ENCODE measurements at places on chromosomes 7 and 10.

- no peak for DNase-seq
Observed at GRCh38 chr10:114499630-114500190, 95.4 kb upstream of the AFAP1L2 start.

- no peak for DNase-seq
Observed at GRCh38 chr7:7718492-7718891, at the start of gene RPA3. TSS of gene RPA3 (minus strand) at chr7:7718607. CDS start at chr7:7640418, 78,189 bp downstream.

DNA sequence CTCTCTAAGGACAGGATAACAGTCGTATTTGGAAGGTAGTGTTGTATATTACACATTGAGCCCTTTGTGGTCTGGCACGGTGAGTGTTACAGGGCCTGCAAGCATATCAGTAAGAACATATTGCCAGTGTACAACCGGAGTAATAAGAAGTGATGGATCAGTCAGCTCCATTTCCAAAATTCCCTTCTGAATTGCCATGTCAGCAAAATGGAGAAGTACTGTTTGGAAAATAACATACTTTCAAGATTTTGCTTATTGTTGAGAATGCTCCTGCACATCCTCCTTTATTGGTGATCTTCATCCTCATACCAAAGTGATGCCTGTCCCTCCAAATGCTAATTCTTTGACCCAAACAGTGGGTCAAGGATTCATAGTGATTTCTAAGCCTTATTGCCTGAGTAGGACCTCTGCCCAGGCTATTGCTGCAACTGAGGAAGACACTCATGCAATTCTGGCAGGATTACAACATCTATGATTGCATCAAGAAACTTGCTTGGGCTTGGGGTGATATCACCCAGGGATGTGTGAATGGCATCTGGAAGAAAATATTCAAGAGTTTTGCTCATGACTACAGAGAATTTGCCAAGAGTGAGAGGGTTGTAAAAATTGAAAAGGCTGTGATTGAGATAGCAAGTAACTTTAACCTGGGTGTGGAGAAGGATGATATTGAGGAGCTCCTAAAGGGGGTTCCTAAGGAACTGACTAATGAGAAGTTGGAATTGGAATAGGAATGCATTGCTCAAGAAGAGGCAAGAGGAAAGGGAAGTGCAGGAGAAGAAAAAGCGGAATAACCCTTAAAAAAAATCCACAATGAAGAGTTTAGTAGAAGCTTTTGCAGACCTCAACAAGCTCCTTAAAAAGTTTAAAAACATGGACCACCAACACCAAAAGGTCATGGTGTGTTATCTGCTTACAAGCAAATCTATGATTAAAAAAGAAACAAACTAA, 452.2 kb upstream of the SORCS1 start:
- no peak for DNase-seq

- DNase-seq: no peak
Observed at GRCh38 chr7:106053109-106053508, 59.0 kb downstream of the SYPL1 start.

DNA sequence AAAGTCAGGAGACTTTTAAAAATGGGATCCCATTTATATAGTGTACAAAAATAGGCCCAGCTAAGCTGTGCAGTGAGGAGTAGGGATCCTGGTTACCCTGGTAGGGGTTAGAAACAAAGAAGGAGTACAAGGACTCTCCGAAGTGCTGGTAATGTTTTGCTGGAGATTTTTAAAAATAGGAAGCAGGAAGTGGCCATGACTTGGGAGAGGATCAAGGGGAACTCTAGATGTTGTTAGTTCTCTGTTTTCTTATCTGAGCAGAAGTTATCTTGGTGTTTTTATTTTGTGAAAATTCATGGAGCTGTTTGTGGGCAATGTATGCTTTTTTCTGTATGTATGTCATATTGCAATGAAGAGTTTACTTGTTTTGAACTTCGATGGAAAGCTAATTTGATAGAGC, 373.9 kb downstream of the SFMBT2 start:
- no peak for DNase-seq

DNA sequence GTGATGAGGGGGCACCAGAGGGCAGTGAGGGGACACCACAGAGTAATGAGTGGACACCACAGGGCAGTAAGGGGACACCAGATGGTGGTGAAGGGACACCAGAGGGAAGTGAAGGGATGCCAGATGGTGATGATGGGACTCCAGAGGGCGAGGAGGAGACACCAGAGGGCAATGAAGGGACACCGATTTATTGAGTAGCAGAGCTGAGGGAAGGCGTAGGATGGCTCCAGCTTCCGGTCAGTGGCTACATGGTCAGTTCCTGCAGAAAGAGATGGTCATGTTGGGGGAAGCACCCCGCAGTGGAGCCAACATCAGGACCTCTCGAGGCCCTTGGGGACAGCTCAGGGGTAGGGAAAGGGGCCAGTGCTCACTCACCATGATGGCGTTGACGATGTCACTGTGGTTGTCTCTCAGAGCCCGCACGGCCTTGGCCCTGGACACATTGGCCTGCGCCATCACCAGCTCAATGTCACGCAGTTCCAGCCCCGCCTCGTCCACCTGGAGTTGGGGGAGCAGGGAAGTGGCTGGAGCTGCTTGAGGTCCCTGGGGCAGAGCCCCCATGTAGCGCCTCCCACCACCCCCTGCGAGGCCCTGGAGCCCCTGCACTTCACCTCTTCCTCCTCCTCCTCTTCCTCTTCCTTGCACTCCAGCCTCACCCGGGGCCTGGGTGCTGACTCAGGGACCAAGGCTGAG, 8.4 kb downstream of the NACAD start:
- DNase-seq: no peak

GRCh38 chr10:67476201-67476600, 219.8 kb downstream of the CTNNA3 start:
- no peak for DNase-seq

GRCh38 chr7:7967886-7968543, 581 bp upstream of the GLCCI1 start:
- no peak for DNase-seq

- no peak for DNase-seq
Observed at GRCh38 chr7:124915242-124915641, 14.4 kb downstream of the POT1 start.

GRCh38 chr10:132381741-132382140, 15.3 kb upstream of the PWWP2B start:
- DNase-seq: no peak

- no peak for DNase-seq
Observed at GRCh38 chr7:151896486-151896885, 19.6 kb upstream of the PRKAG2 start.

DNA sequence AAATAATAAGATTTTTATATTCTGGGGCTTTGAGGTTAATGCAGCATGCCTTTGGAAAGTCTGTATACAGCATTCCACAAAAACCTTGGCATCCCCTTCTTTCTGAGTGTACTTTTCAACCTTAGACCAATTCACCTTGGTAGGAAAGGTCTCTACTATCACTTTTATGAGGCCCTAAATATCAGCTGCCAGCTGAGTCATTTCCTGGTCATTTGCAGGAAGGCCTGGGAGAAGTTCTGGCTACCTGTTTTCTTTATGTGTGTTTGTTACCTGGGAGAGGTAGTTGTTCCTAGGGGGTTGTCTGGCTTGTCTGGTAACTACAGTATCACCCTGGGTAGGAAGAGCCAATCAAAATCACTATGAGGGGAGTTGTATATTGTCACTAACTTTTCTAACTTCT, 4.1 kb downstream of the SPAM1 start:
- DNase-seq: peak; percentile 7

DNA sequence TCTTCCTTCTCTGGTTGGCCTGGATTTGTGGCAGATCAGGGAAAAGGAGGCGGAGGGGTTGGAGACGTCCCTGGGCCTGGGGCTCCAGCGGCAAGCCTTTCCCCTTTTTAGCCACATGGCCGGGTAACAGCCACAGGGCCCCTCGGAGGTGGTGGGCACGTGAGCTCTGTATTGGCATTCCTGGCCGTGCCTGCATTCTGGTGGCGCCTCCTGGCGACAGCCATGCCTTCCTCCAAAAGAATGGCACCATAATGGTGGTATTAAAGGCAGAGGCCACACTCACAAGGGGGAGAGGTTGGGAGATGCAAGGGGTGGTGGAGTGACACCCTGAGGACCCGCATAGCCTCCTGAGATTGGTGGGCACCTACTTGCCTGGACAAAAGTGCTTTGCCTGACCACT, 3.0 kb upstream of the AQP1 start:
- DNase-seq: no peak

- DNase-seq: no peak
Observed at GRCh38 chr10:37304036-37304435, 178.6 kb downstream of the ANKRD30A start.

- no peak for DNase-seq
Observed at GRCh38 chr7:108529341-108529740, 3.4 kb upstream of the PNPLA8 start.

GRCh38 chr10:97701438-97702069, 12.0 kb upstream of the MARVELD1 start:
- peak; percentile 75 for DNase-seq

DNA sequence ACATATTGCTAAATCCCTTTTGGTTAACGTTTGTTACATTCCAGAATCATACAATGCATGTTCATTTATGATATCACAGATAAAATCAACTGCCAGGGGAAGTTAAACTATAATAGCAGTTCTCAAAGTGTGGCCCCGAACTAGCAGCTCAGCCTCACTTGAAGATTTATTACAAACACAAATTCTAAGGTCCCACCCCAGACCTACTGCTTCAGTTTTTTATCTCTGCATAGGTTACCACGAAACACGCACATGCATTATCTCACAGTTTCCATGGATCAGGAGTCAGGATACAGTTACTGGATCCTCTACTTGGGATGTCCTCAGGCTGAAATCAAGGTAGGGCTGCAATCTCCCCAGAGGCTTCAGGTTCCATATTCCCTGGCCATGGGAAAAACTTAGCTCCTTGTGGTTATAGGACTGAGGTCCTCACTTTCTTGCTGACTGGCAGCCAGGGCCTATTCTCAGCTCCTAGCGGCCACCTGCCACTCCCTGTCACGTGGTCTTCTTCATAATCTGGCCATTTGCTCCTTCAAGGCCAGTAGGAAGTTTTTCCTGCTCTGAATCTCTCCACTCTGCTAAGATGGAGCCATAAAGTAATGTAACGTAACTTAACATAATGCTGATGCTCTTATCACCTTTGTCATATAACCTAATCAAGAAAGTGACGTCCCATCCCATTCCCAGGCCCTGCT, 50.5 kb upstream of the YAE1 start:
- no peak for DNase-seq

DNA sequence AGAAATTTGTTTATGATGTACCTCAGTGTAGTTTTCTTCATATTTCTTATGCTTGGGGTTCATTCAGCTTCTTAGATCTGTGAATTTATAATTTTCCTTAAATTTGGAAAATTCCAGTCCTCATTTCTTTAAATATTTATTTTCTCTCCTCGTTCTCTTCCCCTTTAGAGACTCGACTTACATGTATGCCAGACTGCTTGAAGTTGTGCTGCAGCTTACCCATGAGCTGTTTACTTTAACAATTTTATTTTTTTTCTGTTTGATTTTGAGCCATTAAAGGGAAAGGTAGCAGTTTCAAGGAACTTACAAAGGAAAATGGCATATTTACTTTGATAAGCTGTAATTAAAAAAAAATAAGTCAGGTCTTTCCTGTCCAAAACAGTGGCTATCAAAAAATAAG, 123.0 kb upstream of the ZNF32 start:
- DNase-seq: no peak

DNA sequence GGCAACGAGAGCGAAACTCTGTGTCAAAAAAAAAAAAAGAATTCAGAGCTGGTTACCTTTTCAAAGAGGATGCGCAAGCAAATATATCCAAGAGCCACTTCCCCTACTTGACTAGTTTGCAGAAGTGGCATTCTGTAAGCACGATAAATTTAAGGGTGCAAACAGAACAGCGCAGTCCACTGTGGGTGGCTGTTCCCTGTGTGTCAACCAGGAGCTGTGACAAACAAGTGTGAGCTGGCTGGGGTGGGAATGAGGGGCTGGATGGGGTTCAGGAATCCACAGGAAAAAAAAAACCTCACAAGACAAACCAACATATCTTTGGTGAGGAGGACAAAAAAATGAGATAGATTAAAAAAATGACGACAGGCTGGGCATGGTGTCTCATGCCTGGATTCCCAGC, 15.9 kb downstream of the GUSB start:
- no peak for DNase-seq

DNA sequence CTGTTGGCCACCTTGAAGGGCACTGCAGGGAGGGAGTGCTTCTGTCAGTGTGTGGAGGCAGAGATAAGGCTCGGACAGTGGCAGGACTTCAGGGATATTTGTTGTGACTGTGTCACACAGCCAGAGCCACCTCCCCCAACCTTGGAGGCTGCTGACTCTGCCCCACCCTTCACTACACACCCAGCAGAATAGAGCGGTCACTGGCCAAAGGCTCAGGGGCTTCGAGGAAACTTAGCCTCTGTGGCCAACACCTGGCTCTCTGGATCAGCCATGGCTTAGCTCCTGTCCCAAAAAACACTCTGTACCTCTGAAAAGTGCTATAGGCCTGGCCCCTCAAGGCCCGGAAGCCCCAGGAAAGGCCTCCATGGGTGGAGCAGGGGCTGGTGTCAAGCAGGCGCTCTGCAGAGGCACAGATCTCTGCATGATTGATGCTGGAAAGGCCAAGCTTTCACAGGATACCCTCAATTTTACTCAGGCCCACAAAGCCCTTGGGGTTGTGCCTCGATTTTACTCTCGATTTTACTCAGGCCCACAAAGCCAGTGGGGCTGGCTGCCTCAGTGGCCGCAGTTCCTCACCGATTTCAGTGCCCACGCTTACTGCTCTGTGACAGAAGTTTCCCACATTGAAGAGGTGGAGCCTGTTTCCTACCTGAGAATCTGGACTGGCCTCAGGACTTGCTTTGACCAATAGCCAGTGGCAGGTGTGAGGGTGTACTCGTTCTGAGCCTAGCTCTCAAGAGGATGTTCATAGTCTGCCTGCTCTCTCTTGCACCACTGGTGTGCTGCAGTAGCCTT, 113.2 kb upstream of the GPR26 start:
- DNase-seq: no peak

DNA sequence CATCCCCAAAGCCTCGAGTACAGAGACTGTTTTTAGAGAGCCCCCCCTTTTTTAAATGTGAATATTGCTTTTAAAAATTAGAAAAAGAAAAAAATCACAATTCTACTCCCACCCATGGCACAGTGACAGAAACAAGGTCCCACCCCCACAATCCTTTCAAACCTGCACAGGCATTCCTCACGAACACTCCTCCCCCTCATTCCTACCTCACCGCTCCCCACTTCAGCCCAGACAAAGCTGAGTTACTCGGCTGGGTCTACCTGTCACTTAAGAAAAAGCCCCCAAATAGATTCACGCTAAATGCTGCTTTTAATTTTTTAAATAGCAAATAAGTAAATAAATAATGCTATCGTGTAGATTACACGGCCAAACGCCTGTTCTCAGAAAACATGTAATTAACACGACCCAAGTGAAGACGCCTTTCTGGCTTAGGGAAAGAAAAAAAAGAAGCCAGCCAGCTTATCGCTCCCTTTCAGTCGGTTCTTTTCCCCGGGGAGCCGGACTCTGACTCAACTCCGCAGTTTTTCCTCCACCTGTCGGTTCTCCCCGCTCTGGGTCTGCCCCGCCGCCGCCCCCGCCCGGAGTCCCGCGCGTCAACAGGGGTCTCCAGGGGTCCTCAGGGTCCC, 739 bp downstream of the MPP7 start:
- DNase-seq: no peak

- no peak for DNase-seq
Observed at GRCh38 chr10:47456079-47456785, 27.7 kb downstream of the ANXA8 start.

GRCh38 chr7:136045181-136045580, 68.0 kb upstream of the MTPN start:
- DNase-seq: no peak

- no peak for DNase-seq
Observed at GRCh38 chr7:10507032-10507431, 466.6 kb upstream of the PHF14 start.

Data from urothelium cell line (cell line).